ENCODE measurements at places on chromosomes 12 and 14.

DNA sequence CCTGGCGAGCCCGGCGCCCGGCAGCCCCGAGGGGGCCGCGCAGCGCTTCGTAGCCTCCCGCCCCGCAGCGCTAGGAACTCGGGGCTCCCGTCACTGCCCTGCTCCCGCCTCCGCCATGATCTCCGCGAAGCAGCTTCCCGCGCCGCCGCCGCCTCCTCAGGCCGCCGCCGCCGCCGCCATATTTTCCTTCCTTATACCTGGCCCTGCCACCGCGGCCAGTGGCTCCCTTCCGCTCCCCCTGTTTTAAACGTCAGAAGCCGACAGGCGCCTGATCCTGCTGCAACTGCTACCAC lies 286 bp downstream of the PPP4R3A start:
- no peak for DNase-seq

- DNase-seq: no peak
Measured at GRCh38 chr12:13471471-13471870, 274.9 kb downstream of the EMP1 start.

- DNase-seq: no peak
Measured at GRCh38 chr12:12004524-12004923, 66.2 kb upstream of the BCL2L14 start.

GRCh38 chr12:7369274-7369729 lies 65.4 kb downstream of the ACSM4 start:
- no peak for DNase-seq

DNA sequence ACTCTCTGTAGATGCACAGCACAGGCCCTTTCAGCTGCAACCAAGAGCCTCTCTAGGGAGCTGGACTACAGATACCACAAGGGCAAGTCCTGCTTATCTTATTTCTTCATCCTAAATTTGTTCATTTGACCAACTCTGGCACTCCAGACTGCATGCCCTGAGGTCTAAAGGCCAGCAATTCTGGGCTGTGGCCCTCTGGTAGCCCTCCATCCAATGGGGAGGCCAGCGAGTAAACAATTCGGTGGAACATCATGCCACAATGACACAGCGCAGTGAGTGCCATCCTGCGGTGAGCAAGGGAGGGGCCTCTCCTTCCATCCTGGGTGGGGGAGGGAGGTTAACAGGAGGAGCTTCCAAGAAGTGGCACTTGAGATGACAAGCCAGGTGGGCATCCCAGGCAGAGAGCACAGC lies 652 bp upstream of the SELPLG start:
- peak; percentile 95 for DNase-seq

DNA sequence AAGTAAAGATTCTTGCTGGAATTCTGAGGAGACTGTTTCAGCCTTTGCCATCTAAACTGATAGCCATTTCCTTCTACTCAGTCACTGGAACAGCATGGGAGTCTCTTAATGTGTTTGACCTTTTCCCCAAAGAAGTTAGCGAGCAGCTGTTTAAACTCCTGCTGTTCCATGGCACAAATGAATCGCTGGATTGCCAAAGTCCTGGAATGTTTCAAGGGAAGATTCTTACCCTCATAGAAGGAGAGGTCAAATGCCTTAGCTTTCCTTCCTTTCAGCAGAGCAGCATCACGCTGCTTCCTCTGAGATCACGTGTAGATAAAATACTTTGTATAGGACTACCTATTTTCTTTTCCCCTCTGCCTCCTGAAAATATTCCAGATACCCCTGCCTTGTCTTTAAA lies 10.5 kb upstream of the NR2C1 start:
- DNase-seq: no peak

DNA sequence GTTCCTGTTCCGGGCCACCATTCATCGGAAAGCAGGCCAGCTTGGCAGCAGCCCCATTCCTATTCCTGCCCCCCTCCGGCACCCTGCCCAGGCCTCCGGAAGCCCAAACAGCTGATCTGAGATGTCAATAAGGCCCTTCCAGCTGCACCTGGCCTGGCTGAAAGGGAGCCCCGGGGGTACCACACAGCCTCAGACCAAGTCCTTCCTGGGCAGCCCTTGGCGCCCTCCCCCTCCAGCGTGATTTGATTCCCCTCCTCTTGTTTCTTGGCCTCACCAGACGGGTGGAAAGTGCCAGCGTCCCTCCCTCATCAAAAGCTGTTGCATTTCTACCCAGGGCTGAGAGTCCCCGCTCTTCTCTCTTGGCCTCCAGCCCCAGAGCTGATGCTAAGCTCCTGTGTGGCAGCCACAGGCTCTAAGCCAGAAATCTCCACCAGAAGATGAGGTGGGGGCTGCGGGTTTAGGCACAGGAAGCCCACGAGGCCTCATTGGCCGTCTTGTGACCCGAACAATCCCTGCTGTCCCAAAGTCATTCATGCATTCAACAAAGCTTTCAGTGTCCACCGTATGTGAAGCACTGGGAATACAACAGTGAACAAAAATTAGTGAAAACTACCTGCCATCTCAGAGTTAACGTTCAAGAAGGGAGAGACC lies 215.4 kb downstream of the SLC41A2 start:
- DNase-seq: no peak

GRCh38 chr12:29552994-29553748 lies 55.7 kb upstream of the OVCH1 start:
- DNase-seq: no peak

DNA sequence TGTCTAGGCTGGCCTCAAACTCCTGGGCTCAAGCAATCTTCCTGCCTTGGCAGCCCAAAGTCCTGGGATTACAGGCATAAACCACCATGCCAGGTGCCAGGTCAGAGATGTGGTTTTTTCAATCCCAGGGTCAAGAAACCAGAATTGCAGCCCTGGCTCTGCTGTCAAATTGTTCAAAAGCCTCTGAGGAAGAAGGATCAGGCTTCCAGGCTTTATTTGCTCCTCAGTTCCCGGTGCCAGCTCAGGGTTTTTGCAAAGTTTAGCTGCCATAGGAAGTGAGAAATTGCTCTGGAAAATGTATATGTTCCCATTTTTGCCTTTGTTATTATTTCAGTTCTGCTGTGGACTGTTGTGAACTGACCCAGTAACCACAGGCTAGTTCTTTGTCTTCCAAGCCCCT lies 28.7 kb downstream of the WNT5B start:
- DNase-seq: no peak

- DNase-seq: no peak
Measured at GRCh38 chr14:76480426-76480825, 104.5 kb downstream of the ESRRB start.

GRCh38 chr12:104788840-104789271 lies 169.2 kb downstream of the SLC41A2 start:
- no peak for DNase-seq

DNA sequence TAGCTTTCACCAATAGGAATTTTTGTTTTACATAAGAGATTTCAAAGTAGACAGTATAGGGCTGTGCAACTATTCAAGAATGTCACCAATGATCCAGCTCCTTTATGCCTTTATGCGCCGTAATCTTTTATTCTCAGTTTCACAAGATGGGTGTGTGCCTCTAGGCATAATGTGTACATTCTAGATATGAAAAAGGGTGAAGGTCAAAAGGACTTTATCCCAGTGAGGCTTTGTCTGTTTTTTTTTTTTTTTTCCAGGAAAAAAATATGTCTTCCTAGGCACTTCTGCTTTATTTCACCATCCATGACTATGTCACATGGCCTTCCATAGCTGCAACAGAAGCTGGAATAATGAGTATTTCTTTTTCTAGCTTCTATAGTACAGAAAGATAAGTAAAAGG lies 142.3 kb upstream of the IGF1 start:
- no peak for DNase-seq

- no peak for DNase-seq
Measured at GRCh38 chr12:91179315-91179714, 3.3 kb downstream of the DCN start.

DNA sequence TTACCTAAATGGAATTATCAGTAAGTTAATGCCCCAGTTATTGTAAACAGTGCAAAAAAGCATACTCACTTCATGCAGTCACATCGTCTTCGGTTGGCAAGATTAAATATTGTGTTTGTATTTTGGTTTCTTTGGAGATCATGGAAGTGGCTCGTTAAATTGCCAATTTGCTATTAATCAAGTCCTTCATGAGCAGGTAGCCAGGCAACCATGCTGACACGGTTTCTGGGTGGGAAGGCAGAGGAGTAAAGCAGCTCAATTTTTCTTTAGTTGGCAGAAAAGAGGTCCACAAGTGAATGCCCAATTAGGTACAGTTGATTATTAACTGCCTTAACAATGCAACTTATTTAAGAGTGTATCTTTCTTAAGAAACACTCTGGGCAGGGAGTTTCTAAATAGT lies 43.9 kb downstream of the PPP4R3A start:
- DNase-seq: no peak

DNA sequence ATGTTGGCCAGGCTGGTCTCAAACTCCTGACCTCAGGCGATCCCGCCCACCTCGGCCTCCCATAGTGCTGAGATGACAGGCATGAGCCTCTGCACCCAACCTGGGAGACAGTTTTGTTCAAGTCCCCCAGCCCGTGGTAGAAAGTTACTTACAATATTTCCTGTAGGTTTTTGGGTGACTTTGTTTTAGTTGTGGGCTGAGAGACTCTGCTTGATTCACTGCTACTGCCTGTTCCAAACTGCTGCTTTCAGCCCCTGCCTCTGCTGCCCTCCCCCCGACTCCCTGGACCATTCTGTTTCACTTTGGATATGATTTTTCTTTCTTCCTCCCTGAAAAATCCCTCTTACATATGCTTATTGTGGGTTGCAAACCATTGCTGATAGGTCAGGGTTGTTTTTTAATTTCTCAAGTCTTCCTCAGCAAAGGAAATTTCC lies 13.4 kb upstream of the PCNX1 start:
- DNase-seq: no peak

DNA sequence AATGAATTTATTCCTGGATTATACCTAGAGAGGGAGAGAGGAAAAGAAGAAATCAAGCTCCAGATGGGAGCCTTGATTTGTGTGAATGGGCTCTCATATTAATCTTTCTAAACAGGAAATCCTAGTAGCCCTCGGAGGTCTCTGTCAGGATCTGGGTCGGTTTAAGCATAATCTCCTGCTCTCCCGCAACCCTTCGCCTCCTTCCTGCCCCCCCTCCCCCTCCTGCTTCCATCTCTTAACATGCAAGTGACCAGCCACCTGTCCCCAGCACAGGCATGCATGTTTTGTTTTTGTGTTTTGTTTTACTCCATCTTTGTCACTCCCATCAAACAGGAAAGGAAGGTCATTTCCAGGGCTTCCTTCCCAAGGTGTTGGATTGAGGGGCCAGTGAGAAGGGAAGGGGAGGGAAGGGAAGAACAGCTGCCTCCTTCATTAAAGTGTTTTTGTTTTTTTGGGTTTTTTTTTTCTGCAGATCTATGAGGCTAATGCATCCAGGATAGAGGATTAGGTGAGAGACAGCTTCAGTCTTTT lies 4.8 kb upstream of the KCNA5 start:
- no peak for DNase-seq

GRCh38 chr14:71629765-71630492 lies 302.3 kb upstream of the RGS6 start:
- DNase-seq: no peak

DNA sequence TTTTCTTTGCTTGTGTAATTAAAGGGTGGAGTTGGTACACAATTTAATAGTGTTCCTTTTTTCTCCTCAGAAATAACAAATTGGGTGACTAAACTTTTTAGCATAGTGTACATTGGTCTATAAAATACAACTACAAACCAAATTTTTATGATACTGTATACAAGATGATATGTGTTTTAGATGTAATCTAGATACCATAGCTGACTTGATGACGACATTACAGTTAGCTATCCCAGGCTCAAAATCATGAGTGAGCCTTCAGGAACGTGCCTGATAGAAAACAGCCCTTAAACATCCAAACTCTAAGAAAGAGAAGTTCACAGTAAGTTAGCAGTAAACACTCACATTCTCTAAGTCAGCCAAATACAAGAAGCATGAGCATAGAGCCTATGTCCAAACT lies 99.0 kb upstream of the SSTR1 start:
- no peak for DNase-seq

DNA sequence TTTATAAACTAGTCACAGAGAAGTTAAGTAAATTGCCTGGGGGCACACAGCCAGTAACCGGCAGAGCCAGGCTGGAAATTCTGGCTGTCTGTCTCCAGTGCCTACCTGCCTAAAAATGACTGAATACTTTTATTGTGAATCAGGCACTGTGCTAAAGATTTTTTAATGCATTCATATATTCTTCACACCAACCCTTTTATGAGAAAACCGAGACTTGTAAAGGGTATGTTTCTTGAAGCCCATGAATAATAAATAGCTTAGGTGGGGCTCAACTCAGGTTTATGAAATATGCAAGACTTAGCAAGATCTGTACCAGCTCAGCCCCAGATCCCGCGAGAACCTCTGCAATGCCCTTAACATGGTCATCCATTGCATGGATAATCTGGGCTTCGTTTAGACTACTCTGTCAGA lies 60.8 kb downstream of the TMCC3 start:
- no peak for DNase-seq

GRCh38 chr12:118606690-118607089 lies 230.3 kb downstream of the SUDS3 start:
- no peak for DNase-seq

- DNase-seq: no peak
Measured at GRCh38 chr12:58833853-58834252, 86.5 kb downstream of the LRIG3 start.
